ENCODE measurements at places on chromosomes 6 and 20.

- DNase-seq = no peak
Observed at GRCh38 chr6:149895833-149896271, 2.1 kb downstream of the RAET1E start.

DNA sequence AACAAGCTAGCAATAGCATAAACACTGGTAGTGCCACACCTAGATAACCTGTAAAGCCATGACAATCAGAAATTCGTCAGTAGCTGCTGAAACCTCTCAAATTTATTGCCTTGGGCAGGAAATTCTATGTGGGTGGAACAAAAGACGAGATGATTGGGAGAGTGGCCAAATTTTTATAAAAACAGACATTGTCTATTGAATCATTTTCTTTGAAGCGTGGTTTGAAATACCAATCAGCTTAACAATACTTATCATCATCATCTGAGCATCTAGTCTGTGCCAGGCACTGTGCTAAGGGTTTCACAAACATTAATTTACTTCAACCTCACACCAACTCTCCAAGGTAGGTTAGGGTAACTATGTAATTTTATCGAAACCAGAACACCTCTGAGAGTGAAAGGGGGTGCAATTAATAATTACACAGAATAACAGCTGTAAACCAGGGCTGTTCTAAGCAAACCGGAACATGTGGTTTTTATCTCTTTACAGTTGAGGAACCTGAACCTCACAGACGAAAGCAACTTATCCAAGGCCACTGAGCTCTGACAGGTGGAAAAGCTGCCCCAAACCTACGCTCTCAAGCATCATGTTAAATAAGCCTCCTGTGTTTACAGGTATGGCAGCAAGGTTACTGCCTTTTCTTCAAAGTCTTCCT is 43.4 kb downstream of the NHSL1 start:
- peak; percentile 58 for DNase-seq

DNA sequence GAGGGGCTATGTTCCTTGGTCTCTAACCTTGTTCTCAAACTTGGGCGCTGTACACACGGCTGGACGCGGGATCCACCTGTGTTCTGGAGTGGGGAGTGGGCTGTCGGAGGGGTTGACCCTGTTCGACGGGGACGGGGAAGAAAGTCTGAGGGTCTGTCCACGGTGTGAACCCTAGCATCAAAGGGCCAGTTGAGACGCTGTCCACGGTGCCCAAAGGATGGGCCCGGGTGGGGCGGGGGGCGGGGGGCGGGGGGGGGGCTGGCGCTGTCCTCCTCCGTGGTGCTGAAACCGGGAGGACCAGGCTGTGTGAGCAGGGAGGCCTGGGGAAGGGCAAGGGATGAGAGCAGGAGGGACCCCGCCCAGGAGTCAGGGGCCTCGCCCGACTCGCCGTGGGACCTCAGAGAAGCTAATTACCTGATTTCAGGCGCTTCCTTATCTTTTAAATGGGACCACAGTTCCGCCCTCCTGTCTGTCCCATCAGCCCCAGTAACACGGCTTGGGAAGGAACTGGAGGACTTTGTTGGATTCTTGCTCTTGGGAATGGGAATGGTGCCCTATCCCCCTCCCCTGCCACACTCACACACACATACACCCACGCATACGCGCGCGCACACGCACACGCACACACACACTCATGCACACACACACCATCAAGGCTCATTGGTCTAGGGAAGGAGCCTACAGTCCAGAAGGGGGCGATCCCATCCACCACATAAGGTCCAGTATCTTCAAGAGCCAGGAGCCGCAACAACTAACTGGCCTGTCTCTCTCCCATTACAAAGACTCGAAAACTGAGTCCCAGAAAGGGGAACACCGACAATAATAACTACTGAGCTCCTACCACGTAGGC is 1.0 kb upstream of the VSTM2L start:
- DNase-seq = peak; percentile 83

GRCh38 chr6:136593748-136594490 is 43.7 kb upstream of the MAP7 start:
- peak; percentile 79 for DNase-seq

GRCh38 chr20:10005885-10006284 is 28.9 kb upstream of the ANKEF1 start:
- no peak for DNase-seq

Measured in GM10248 (cell line).